Fibroblast of upper back skin (primary cell): ENCODE measurements at places on chromosomes 16 and 17.
A peak's percentile ranks its signal among the peaks of the same experiment; 100 is the strongest.

GRCh38 chr16:56856876-56857447 is 8.0 kb upstream of the SLC12A3 start:
- DNase-seq, result no peak

GRCh38 chr17:81061027-81061735 is 26.2 kb downstream of the BAIAP2 start:
- no peak for DNase-seq

GRCh38 chr16:21301168-21301894 is 23.2 kb upstream of the CRYM start:
- DNase-seq, result peak; percentile 59

DNA sequence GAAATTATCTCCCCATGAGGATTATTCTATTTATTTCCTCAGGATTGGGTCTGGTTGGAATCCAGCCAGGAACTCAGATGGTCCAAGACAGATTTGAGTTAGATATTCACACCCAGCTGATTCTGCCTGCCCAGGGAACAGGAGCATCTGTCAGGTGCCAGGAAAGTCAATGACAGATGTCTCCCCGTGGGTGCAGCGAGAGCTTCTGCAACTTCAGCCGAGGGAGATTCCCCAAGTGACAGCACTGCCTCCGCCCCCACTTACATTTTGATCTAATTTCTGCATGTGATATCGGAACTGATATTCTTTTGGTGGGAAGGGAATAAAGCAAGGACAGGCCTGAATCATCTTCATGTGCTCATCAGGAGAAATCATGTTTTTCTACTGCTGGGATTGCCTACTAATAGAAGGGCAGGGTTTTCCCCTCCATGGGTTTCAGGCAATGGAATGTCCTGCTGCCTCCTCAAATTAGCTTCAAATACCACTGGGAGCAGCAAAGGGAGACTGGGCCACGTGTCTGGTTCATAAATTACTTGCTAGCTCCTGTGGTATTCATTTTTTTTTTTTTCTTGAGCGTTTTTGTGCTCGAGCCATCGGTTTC is 15.7 kb upstream of the DHX8 start:
- peak; percentile 93 for DNase-seq

GRCh38 chr16:24203675-24204074 is 52.5 kb upstream of the CACNG3 start:
- no peak for DNase-seq

DNA sequence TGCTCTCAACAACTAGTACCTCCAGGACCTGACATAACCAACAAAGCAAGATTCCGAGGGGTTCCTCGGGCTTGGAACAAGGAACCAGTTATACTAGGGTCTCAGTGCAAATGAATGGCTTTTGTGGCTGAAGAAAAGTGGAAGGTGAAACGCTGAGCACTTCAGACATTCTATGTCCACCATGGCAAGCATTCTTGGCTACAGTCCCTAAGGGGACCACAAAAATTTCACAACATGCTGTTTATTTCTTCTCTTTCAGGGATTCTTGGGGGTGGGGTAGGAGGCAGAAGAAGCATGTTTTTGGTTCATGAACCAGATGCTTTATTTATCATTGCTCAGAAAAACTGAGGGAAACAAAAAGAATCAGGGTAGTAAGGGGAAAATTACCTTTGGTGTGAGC is 479.9 kb upstream of the CDH11 start:
- peak; percentile 80 for DNase-seq

GRCh38 chr16:9644258-9644657 is 538.0 kb downstream of the GRIN2A start:
- no peak for DNase-seq

DNA sequence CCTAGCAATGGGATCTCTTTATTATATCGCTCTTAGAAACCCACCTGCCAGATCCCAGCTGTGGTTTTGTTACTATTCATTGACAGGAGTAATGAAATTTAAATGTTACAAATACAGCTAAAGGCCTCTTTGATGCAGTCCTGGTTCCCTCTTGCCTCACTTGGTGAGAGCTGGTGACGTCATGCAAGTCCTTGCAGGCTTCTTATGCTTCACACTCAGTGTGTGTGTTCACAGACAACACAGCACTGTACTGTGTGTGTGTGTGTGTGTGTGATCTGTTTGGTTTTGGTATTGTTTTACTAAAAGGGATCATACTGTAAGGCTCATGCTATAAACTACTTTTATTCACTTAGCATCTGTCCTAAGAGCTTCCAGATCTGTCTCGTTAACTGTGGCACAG is 75.0 kb downstream of the USP22 start:
- peak; percentile 14 for DNase-seq

DNA sequence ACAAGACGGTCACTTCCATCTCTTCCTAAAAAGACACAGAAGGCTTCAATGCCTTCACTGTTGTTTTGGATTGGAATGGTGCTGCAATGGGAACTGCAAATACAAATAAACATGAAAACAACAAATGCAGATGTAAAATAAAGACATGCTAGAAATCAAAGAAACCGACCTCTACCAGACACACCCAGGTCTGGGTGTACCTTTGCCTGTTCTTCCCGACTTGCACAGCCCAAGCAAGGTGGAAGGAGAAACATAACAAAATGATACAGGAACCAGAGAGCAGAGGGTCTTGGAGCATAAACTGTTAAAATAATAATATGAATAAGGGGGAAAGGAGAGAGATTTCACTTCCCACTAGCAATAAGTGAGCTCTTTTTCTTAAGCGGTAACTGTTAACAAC is 17.3 kb downstream of the RFFL start:
- DNase-seq, result no peak

DNA sequence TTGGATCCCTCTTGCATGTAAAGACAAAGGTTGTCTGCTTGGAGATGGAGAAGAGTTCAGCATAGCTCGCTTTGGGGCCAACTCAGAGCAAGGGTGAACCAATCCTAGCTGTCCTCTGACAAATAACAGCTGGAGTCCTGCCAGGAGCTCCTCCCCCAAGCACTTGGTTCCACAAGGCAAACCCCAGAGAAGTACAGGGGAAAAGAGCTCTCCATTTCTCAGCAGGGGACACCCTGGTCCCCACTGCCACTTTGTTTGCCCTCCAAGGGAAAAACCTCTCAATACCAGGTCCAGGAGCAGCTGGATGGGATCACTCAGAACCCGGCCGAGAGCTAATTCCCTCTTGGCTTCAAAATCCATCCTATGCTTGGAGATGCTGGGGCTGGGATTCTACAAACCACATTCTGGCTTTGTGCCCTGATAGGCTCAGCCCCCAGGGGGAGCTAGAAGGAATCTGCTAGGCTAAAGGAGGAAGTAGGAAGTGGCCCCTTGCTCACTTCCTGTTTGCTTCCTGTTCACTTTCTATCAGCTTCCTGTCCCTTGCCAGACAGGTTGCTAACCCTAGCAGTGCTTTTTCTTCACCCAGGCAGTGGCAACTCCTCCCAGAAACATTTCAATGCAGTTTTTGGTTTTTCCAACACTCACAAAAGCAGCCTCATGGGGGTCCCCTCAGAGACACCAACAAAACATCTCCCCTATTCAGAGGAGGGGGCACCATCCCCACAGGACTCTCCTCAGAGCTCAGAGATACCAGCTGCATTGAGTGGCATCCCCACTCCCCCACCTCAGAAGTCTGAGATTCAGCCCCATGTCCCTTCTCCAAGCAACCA is 30.7 kb downstream of the CDRT4 start:
- peak; percentile 45 for DNase-seq

DNA sequence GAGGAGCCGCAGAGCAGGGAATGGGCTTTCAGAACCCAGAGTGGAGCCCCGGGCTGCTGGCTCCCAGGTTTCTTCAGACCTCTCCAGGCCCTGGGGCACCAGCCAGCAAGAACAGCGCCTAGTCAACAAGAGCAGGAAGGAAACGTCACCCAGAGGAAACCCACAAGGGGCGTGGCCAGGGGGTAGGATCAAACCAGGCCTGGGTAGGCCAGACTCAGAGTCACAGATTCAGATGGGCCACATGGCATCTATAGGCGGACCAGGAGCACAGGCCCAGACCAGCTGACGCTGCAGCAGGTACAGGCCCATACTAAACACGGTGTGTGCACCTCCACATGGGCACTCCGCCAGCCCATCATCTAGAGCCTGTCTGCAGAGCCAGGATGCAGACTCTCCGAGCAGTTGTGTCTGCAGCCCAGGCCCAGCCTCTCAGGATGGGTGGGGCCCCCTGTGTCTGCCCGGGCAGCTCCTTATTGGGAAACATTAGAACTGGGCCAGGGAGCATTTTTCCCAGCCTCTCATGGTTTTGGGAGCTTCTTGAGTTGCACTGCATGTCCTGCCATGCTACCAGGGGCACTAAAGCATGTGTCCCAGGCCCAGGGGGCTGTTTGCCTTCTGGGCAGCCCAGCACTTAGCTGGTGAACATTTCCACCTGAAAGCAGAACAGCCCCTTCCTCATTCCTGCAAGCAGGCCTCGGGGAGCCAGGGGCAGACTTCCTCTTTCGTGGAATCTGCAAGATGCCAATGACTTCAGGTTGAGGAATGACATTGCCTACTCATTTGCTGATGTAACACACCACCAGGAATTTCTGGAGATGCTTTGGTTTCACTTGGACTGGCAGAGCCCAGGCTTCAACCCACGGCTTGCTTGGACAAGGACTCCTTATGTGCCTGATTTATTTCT is at the start of gene NLRP1:
TSS of gene NLRP1 (minus strand) at position 127 of the 904 bp plus-strand sequence. CDS start 552 bp downstream, outside the sequence.
- DNase-seq, result peak; percentile 90

- peak; percentile 10 for DNase-seq
Observed at GRCh38 chr16:67443265-67443664, 12.3 kb downstream of the HSD11B2 start.

DNA sequence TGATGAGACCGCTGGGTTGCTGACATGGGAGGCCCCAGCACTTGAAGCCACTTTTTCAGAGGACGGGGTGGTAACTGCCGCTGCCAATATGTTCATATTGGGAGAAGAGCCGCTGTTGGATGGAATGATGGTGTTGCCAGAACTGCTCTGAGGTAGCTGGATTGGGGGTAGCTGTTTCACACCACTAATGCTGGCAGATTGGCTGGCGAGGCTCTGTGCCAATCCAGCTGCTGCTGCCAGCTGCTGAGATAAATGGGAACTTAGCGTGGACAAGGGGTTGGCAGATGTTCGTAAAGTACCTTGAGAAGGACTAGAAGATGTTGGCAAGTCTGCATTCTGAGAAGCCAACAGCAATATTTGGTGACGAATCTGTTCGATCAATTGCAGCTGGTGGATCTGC is 10.0 kb downstream of the SALL1 start:
- no peak for DNase-seq

DNA sequence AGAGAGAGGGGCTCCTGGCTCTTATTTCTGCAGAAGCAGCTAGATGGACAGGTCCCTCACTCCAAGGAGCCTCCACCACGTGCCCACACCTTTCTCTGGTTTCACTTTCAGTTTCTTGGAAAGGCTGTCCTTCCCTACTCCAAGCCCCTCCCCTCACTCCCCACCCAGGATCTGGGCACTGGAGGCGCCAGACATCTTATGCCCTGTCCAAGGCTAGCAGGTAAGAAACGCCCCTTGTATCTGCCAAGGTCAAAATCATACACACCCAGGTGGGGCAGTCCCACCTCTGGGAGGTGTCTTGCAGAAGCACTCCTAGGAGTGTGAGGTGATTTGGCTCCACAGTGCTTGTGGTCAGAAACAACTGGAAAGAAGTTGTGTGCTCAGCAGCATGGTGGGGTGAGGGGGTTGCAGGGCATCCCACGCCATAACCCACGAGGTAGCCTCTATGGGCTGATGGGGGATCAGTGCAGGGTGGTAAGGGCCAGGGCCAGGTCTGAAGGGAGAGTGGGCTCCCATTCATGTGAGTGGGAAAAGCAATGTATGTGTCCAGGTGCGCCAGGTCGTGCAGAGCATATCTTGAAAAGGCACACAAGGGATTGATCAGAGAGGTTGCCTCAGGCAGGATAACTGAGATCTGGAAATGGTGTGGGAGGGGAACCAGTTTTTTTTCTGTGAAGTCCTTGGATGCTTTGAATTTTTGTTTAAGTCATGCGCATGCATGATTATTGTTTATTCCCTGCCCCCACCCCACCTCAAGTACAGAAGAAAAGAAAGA is 31.8 kb upstream of the PRM1 start:
- DNase-seq, result peak; percentile 82

DNA sequence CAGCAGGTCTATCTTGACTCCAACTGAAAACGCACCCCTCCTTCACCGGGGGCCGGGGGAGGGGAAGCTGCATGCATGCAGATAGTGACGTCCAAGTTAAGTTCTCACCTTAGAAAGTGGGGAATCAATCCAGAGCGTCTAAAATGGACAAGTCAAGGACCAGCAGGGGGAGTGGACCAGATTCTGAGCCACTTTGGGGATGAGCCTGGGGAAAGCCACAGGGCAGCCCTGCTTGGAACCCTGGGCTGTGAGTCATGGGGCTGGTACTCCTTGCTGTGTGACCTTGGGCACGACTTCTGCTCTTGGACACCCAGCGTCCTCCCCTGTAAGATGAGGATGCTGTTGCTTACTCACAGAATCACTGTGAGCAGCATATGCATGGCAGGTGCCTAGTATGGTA is 9.1 kb downstream of the TNFRSF13B start:
- DNase-seq, result no peak

- peak; percentile 66 for DNase-seq
Observed at GRCh38 chr16:66728117-66728787, 23.2 kb downstream of the DYNC1LI2 start.
